ENCODE measurements at places on chromosomes 6 and 20.

DNA sequence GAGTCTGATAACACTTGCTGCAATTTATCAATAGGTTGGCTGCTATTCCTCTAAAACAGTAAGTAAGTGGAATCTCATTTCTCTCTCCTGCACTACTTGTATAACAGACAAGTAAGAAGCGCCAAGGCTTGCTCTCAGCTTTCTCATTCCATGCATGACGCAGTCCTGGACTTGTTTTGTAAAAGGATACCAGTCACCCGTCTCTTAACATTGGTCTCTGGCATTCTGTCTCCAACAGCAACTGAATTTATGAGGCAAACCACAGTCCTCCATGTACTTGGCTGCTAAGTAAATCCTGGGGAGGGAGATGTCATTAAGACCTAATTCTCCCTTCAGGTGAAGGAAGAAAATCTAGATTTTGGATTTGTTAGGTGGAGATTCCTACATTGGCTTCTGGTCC, 115.4 kb downstream of the OPN5 start:
- no peak for DNase-seq

GRCh38 chr6:166361077-166361429, 18.7 kb upstream of the SFT2D1 start:
- DNase-seq, result no peak

GRCh38 chr6:125841356-125842090, 50.8 kb downstream of the NCOA7 start:
- DNase-seq, result no peak

GRCh38 chr6:85134172-85134571, 315.7 kb upstream of the NT5E start:
- DNase-seq, result no peak

GRCh38 chr6:119261944-119262284, 87.6 kb downstream of the MAN1A1 start:
- no peak for DNase-seq

DNA sequence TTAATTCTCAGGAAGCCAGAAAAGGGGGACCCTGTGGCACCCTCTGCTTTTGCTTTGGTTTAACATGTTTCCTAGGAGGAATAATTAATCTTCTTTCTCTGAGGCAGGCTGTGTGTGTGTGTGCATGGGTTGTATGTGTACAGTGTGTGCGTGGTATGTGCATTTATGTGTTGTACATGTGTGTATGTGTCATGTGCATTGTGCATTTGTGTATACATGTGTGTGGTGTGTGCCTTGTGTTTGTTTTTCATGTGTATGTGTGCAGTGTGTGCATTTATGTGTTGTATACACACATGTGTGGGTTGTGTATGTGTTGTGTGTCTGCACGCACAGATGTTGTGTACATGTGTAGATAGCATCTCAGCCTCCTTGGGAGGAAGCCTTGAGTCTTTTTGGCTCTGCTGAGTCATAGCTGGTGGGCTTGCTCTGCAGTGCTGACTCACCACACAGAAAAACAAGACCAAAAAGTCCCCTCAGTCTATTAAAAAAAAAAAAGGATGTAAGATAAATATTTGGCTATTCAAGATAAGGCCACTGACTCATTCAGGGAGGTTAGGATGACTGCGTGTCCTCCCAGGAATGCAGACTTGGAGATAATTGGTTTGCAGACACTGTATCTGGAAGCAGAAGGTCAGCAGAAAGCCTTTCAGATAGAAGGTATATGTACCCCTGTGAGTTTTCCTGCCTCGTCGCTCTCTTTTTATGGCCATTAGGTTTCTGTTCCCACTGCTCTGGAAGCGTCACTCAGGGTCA, 58.6 kb downstream of the SYNJ2 start:
- DNase-seq, result no peak

GRCh38 chr6:157763129-157763903, 59.7 kb upstream of the SNX9 start:
- DNase-seq, result no peak

DNA sequence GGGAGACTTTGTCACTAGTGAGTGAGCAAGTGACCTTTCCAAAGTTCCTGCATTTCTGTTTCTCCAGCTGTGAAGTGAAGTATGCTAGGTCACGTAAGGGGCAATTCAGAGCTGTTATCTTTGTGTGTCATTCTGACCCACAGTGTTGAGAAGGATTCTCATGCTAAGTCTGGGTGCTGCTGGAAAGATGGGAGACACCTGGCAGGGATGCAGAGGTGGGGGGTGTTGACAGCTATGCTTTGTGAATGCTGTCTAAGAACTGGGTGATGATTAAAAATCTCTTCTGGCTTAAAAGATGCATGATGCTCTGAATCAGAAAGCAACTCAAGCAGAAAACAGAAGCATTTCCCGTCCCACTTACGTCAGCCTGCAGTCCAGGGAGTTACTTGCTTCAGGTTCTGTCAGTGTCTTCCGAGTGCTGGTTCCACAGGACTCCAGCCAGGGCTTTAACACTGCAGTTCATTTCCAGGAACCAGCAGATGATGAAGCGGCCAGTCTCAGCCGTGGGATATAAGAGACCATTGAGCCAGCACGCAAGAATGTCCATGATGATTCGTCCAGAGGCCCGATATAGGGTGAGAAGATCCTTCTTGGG, 30.9 kb upstream of the ASXL1 start:
- DNase-seq, result no peak

DNA sequence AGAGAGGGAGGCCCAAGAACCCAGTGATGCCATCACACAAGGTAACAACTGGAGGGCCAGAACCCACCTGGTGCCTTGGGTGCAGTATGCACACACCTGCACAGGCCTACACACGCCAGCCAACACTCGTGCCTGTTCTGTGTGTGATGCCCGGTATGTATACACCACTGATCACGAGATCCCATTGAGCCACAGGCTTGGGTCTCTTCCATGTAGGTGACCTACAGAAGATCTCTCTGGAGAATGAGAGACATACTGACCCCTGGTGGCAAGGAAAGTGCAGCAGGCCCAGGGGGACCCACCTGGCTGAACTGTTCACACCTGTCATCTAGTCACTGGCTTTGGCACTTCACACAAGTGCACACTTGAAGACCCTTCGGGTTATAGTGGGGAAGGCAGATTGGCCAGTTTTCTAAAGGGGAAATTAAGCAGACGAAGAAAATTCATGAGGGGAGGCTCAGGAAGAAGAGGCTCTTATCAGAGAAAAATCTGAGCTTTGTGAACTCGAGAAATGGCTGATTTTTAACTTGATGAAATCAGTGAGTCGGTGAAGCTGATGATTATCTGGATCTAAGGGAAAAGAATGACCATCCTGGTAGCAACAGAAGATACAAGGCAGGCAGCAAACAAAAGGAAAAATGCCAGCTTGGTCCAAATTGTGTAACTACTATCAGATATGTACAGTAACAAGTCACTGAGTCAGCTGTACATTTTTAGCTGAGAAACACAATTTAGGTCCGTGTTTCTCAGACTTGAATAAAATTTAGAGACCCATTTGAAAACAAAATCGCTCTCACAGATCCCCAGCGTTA, 69.1 kb upstream of the PBOV1 start:
- DNase-seq, result no peak

DNA sequence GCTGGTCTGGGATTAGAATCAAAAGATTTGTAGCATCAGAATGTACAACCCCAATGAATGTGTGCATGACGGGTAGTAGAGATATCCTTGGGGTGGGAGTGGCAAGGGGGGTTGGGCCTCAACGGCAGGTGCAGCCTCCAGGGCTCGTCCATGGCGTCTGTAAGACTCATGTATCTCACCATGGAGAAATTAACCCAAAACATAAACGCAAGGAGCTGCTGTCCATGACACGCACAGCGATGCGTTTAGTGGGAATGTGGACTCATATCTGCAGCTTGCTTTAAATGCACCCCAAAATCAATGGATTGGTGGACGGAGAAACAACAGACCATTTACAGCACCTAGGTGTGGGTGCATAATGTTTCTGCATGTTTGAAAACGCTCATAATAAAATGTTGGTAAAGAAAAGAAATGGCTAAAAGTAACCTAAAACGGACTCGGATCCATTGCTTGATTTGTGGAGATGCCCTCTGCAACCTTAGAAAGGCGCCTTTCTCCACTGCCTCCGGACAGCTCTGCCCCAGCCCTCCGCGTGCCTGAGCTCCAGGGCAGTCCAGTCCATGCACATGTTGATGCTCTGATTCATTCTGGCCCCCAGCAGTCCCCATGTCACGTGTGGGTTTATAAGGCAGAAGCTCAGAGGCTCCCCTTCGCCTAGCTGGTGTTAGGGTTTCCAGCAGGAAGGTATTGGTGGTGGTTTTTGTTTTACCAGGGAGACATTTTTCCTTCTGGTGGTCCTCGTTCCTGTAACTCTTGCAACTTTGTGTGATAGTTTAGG, 24.5 kb downstream of the PYGB start:
- DNase-seq, result no peak

- no peak for DNase-seq
These were observed 1.4 kb downstream of the PHF20 start for GRCh38 chr20:35773154-35773751.

DNA sequence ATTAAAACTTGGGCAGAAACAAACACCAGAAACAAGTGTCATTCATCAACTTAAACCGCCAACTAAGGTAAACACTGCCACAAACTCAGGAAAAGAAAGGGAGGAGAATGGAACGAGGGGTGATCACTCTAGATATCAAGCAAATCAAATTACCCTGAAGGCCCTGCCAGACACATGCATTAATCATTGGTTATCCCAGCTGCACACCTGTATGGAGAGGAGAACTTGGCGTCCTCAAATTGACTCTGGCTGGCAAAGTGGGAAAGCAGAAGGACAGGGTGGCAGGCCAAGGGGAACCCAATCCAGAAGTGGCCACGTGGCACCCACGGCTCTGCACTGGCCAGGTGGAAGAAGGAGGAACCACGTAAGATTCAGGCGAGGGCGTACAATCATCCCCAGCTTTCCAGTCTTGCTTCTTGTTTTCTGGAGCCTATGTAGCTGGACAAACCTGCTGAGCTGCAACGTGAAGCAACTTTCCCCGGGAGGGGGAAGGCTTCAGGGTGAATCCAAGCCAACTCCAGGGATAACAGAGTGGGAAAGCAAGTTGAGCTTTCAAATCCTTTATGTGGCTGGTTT, 156.2 kb upstream of the JARID2 start:
- DNase-seq, result no peak

DNA sequence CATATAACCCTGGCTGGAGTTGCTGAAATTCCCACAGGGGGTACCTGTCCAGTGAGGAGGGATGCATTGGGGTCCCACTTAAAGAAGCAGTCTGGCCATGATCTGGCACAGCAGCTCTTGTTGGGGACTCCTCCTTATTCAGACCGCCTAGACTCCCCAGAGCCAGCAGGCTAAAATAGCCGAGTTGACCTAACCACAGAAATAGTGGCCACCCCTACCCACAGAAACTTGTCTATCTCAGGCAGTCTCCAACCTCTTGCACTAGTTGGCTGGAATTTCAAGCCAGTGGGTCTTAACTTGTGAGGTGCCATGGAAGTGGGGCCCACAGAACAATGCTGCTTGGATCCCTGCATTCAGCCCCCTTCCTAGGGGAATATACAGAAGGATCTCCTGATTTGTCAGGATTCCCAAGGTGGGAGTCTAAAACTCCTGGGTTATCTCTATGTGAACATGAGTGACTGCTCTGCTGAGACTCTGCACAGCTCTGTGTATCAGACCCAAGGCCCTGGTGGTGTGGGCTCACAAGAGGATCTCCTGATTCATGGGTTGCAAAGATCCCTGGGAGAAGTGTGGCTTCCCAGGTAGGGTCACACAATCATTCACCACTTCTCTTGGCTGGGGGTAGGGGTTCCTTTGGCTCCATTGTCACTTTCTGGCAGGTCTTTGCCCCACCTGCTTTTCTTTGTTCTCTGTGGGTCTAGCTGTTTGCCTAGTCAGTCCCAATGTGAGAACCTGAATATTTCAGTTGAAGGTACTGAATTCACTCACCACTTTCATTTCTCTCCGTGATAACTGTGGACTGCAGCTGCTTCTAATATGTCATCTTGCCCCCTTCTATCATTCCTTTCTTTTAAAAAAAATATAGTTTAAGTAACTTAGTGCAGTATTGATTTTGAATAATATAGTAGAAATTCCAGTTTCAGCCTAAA, 65.5 kb upstream of the CLVS2 start:
- no peak for DNase-seq

- no peak for DNase-seq
These were observed 60.2 kb downstream of the RIPOR2 start for GRCh38 chr6:24875534-24875901.

- no peak for DNase-seq
These were observed 22.4 kb upstream of the GLP1R start for GRCh38 chr6:39026175-39026574.

DNA sequence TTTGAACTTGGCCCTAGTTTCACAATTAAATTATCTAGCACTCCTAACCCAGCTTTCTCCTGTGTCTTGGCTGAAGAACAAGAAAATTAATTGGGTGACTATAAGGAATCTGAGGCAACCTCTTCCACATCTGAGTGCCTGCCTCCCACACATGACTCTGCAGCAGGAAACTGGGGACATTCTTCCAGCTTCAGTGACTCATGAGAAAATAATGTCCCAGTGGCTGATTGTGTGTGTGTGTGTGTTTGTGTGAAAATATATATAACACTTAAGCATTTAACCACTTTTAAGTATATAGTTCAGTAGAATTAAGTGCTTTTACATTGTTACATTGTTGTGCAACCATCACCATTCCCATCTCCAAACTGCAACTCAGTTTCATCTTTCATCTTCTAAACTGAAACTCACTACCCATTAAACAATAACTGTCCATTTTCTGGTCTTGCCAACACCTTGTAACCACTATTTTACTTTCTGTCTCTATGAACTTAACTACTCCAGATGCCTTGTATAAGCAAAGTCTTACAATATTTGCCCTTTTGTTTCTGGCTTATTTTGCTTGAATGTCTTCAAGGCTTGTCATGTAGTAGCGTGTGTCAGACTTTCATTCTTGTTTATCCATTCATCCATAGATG, 8.7 kb downstream of the TRIM38 start:
- DNase-seq, result no peak

DNA sequence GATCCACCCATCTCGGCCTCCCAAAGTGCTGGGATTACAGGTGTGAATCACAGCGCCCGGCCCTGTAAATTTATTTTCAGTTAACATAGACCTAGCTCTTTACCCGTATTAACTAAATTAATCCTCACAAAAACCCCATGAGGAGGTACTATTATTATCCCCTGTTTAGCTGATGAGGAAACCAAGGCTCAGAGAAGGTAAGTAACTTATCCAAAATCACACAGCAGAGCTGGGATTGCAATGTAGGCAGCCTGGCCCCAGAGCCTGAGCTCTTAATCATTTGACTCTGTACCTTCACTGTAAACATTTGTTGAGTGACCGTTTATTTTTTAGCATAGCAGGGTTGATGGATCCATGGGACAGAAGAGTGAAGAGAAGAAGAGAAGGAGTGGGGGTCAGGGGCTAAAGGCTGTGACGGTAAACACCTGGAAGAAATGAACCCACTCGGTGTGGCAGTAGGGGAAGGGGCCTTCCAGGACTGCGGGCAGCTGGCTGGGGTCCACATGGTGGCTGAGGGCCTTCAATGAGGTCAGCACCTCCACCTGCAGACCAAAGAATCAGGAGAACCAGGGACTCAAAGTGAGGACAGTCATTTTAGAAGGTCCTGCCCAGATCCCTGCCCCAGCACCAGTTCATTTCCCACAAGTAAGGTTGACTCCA, 35.2 kb downstream of the KIAA1755 start:
- no peak for DNase-seq

- DNase-seq, result no peak
These were observed 9.2 kb upstream of the SCRT2 start for GRCh38 chr20:684676-685319.

Data from substantia nigra (tissue), 51 donors.